Glutamatergic neuron (in vitro differentiated cells): ENCODE measurements at places on chromosomes 4 and X. TPM values are rescaled to one million over a fixed set of nuclear protein-coding genes. Genes with fewer than 3 reads are reported as not detected.

Gene PRKG2
- total RNA-seq: 29.7 TPM

Gene GAR1
- 9.1 TPM for total RNA-seq

Gene AMTN
- total RNA-seq: not detected

Gene WNK3
- 19.7 TPM for total RNA-seq

Gene PLXNB3
- total RNA-seq: 5.8 TPM

Gene ADAM29
- not detected for total RNA-seq

Gene CWH43
- not detected for total RNA-seq

Gene TACR3
- total RNA-seq: 0.20 TPM
